GM18507 (cell line): ENCODE measurements at places on chromosomes 3 and 15.

DNA sequence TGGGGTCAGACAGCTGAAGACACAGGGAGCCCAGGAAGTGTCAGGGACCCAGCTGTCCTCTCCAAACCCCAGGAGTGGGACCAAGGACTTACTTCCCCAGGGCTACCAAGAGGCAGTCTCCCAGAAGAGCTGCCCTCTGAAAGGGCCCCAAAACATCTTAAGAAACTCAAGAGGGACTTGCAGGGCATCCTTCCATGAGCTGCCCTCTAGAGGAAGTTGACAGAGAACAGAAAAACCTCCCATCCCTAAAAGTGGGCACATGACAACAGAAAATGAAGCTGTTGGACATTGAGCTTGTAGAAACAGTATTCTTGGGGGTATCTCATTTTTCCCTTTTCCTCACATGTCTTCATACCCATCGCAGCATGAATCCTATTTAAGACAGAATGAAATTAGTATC lies 58.9 kb downstream of the MECOM start:
- no peak for DNase-seq

GRCh38 chr15:52290800-52291199 lies 4.8 kb downstream of the MYO5C start:
- no peak for DNase-seq

- DNase-seq, result no peak
Measured at GRCh38 chr3:15636028-15636709, 34.6 kb downstream of the BTD start.

GRCh38 chr15:29435811-29436210 lies 166.2 kb upstream of the NSMCE3 start:
- no peak for DNase-seq

DNA sequence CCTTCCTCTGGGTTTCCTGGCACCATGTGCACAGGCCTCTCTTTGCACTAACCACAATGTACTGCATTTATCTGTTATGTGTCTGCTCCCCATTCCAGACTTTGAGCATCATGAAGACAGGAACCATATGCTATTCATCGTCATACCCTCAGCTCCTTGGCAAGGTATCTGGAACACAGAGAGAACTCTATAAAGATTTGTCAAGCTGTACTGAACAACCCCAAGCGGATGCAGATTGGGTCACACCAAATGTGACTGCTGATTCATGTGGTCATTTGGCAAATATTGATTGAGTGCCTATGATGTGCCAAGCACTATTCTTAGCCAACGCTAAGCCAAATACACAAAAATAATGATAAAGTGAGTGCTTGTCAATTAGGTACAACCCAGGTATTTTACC lies 7.5 kb upstream of the MEGF11 start:
- DNase-seq, result no peak
